Right atrium auricular region (tissue), 2 donors: ENCODE measurements at places on chromosomes 7 and 10. TPM values are rescaled to one million over a fixed set of nuclear protein-coding genes. Genes with fewer than 3 reads are reported as not detected.

DNA sequence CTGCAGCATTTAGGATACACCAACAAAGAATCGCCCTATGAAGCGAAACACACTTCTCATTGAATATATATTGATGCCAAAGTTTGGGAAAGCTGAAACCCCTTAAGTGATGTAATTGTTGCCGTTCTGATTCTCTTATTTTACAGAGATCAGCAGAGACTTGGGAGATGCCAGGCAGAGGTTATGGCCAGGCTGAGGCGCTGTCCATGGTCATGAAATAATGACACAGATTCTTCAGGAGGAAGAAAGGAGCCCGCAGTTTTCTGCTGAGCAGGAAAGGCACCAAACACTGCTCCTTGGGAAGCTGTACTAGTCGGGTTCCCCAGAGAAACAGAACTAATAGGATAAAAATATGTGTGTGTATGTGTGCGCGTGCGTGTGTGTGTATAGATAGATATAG lies 566.0 kb downstream of the CALN1 start:
- no peak for DNase-seq
- H3K4me1 ChIP-seq: no peaks in the 10 kb centered on the region
- no peak overlapping the region for H3K4me3 ChIP-seq
- no peaks in the 10 kb centered on the region for H3K36me3 ChIP-seq
- no peaks in the 10 kb centered on the region for H3K27me3 ChIP-seq

DNA sequence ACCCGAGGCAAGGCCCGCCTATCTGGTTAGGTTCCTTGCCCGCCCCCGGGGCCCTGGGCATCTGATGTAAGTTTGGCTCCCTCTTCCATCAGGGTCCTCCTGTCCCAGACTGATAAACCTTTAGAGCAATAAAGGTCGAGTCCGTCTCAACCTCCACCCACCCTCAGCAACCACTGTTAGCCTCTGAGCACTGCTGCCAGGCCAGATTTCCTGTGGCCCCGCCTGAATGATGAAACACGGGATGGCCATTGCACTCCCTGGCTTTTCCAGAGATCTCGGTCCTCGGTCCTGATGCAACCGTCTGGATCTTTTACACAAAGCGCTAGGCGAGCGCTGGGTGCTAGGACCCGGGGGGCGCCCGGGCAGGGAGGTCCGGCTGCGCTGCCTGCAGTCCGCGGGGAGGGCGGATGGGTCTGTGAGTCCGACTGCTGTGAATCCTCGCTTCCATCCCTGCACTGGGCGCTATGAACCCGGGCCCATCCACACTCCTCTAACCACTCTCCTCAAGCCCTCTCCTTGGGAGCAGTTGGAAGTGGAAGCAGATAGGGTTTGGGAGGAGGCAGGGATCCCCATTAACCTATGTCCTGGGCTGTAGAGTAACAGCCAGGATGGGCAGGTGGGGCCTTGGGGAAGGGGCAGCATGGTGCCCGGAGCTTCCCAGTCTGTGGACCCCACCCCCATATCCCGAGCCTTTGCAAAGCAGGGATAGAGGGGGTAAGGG lies 875 bp upstream of the DDIT4 start:
- DNase-seq: peak; percentile 98
- peak overlapping the region; percentile 99 for H3K27ac ChIP-seq
- H3K27me3 ChIP-seq: no peaks in the 10 kb centered on the region
- H3K36me3 ChIP-seq: peaks cover 26% of the 10 kb centered on the region
- no peaks in the 10 kb centered on the region for H3K4me1 ChIP-seq
- peak overlapping the region; percentile 89 for H3K4me3 ChIP-seq

- DNase-seq: no peak
- no peak overlapping the region for H3K27ac ChIP-seq
- no peaks in the 10 kb centered on the region for H3K36me3 ChIP-seq
- no peaks in the 10 kb centered on the region for H3K27me3 ChIP-seq
These were observed 62.0 kb upstream of the PODXL start for GRCh38 chr7:131618391-131618790.

- no peaks in the 10 kb centered on the region for H3K36me3 ChIP-seq
- H3K4me1 ChIP-seq: no peaks in the 10 kb centered on the region
These were observed 36.2 kb upstream of the CCDC7 start for GRCh38 chr10:32409741-32410140.

The FEZF1 gene
- not detected for total RNA-seq

DNA sequence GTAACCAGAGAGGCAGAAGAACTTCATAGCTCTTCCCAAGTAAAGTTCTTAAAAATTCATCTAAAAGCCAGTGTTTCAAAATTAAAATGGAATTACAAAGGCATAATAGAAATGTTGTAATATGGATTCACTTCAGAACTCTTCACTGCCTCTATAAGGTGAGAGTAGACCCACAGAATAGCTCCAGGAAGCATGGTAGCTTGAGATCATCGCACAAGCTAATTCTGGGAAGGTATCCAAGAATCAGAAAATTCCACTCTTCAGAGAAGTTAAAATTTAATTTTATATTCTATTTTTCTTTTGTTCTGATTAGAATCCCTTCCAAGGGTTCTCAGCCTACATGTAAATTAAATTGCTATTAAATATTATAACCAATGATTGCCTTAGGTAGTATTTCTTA lies 1.5 kb upstream of the DHX32 start:
- no peak overlapping the region for H3K4me3 ChIP-seq
- no peak for DNase-seq
- no peaks in the 10 kb centered on the region for H3K4me1 ChIP-seq
- H3K36me3 ChIP-seq: peaks cover 6% of the 10 kb centered on the region

GRCh38 chr7:36091874-36092176 lies 61.2 kb upstream of the EEPD1 start:
- no peak for DNase-seq
- H3K4me3 ChIP-seq: no peak overlapping the region
- H3K27ac ChIP-seq: no peak overlapping the region
- H3K36me3 ChIP-seq: no peaks in the 10 kb centered on the region

- H3K4me3 ChIP-seq: no peak overlapping the region
- H3K4me1 ChIP-seq: no peaks in the 10 kb centered on the region
- no peak for DNase-seq
These were observed 230.2 kb upstream of the HPS1 start for GRCh38 chr10:98676895-98677294.

- no peak for DNase-seq
- H3K36me3 ChIP-seq: no peaks in the 10 kb centered on the region
- no peak overlapping the region for H3K4me3 ChIP-seq
- no peaks in the 10 kb centered on the region for H3K4me1 ChIP-seq
These were observed 263.4 kb downstream of the KCNMA1 start for GRCh38 chr10:77374189-77374656.

GRCh38 chr10:28217848-28218247 lies 85.0 kb downstream of the MPP7 start:
- DNase-seq: no peak
- H3K27me3 ChIP-seq: no peaks in the 10 kb centered on the region
- no peaks in the 10 kb centered on the region for H3K4me1 ChIP-seq

DNA sequence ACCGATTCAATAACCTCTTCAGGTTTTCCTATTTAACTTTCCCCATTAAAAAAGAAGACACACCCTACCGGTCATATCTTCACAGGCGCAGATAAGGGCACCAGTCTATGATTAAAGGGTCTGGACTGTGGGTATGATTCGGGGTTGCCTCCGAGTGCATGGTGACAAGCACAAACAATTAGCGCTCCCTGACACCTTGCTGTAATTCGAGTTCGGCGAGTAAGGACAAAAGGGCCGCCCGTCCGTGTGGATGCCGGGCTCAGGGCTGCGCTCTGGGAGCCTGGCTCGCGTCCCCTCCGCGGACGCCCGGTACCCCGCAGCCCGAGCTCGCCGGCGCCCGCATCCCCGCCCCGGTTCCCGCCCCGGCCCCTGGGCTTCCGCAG lies 111.9 kb upstream of the RHEB start:
- no peak for DNase-seq
- peak overlapping the region; percentile 65 for H3K4me3 ChIP-seq
- H3K27ac ChIP-seq: peak overlapping the region; percentile 92
- peaks cover 46% of the 10 kb centered on the region for H3K4me1 ChIP-seq
- H3K36me3 ChIP-seq: peaks cover 8% of the 10 kb centered on the region

GRCh38 chr7:158955146-158955870 lies 99.0 kb downstream of the DYNC2I1 start:
- H3K4me3 ChIP-seq: no peak overlapping the region
- no peak for DNase-seq
- peaks cover 14% of the 10 kb centered on the region for H3K4me1 ChIP-seq

DNA sequence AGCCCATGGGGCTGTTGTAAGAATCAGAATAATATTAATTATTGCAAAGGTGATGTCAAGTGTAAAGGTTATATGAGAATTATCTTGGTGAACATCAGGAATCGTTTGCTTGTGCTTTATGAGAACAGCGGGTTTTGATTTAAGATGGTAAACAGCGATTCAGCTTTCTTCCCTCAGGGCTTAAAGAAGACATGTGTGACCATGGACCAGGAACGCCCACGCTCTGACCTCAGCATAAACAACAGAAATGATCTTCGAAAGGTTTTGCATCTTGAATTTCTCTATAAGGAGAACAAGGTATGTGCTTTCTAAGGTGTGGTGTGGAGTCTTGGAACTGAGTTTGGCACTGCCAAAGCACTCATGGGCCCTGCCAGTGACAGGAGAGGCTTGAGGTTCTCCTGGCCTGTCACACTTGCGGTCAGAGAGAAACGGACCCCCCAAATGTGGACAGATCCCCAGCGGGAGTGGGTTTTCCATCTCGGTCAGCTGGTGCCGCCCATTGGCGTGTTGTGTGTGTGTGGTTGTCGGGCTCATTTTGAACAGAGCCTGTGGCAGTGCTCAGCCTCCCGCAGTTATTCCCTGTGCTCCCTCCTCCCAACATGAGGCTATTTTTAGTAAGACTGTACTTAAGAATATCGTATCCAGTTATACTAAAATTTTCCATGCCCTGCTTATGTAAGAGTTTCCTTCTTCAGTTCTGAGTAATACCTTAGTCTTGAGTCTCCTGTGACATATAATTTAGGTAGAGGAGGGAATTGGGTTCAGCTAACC lies 7.2 kb downstream of the MINDY4 start:
- no peaks in the 10 kb centered on the region for H3K4me1 ChIP-seq
- peak overlapping the region; percentile 50 for H3K27ac ChIP-seq
- H3K36me3 ChIP-seq: peaks cover 15% of the 10 kb centered on the region
- no peaks in the 10 kb centered on the region for H3K27me3 ChIP-seq
- no peak for DNase-seq
- no peak overlapping the region for H3K4me3 ChIP-seq

- no peaks in the 10 kb centered on the region for H3K27me3 ChIP-seq
- no peak for DNase-seq
- no peak overlapping the region for H3K4me3 ChIP-seq
- H3K4me1 ChIP-seq: peaks cover 7% of the 10 kb centered on the region
- peaks cover 13% of the 10 kb centered on the region for H3K36me3 ChIP-seq
- no peak overlapping the region for H3K27ac ChIP-seq
These were observed 23.5 kb upstream of the FAM133B start for GRCh38 chr7:92613720-92614119.

The FAS gene
- 8.0 TPM for total RNA-seq

GRCh38 chr7:94276027-94276426 lies 118.7 kb upstream of the COL1A2 start:
- no peak overlapping the region for H3K4me3 ChIP-seq
- DNase-seq: no peak
- H3K27ac ChIP-seq: no peak overlapping the region

DNA sequence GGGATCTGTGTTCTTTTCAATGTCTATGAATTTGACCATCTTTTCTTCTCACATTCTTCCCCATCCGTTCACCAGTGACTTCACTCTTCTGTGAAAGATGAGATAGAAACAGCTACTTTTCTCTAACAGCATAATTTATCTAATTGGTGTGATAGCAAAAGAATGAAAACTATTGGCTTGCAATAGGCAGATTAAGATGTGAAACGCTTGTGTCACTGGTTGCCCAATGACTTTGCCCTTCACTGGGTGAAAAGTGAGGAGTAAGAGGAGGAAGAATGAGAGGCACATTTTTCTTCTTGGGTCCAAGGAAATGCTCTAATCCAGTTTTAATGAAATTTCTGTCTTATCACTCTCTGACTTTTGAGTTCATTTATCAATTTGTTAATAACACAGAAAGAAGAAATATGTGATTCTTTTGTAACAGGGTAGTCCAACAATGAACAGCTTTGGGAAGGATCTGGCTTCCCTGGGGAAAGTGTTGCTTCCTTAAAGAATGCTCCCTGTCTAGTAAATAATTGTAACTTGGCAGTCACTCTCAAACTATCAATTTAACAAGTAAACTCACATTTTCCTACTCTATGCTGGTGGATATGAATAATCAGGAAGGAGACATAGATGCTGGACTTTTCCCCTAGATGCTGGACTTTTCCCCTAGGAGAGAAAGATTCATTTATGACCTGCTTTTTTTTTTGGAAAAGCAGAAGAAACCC lies 35.1 kb downstream of the BET1 start:
- no peak overlapping the region for H3K27ac ChIP-seq
- H3K36me3 ChIP-seq: no peaks in the 10 kb centered on the region
- H3K27me3 ChIP-seq: no peaks in the 10 kb centered on the region

- no peak overlapping the region for H3K4me3 ChIP-seq
- no peaks in the 10 kb centered on the region for H3K27me3 ChIP-seq
- DNase-seq: no peak
These were observed 35.0 kb upstream of the ADCYAP1R1 start for GRCh38 chr7:31017032-31017675.

DNA sequence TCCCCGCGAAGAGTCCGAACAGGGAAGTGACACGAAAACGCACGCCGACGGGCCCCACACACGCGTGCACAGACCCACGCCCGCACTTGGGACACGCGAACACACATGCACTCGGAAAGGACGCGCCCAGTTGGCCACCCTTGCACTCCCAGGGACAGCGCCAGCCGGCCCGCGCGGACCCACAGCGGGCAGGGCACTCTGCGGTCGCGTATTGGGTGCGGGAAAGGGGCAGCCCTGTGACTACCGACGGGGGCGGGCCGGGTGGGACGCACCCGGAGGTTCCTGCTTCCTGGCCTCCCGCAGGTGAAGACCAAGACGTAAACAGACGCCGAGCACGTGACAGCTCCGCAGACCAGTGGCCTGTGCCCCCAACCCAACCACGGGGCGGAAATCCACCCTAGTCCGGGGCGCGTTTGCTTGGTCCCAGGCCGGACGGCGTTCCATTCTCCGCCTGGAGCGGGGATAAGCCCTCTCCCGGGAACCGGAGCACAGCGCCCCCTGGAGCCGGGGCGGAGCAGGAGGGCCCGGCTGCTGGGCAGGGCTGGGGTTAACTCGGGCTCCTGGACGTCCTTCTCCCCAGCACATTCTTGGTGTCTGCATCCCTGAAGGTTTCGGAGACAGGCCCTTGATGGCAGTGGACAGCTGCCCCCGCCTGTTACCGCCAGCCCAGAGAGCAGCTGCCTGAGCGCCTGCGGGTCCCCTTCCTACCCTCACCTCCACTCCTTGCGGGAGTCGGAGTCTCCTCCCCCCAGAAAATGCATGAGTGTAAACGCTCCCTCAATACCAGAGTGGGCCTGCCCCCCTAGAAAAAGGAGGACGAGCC lies 2.0 kb upstream of the LZTS2 start:
- H3K4me1 ChIP-seq: no peaks in the 10 kb centered on the region
- H3K27me3 ChIP-seq: no peaks in the 10 kb centered on the region
- peak; percentile 70 for DNase-seq
- H3K36me3 ChIP-seq: peaks cover 11% of the 10 kb centered on the region
- H3K27ac ChIP-seq: peak overlapping the region; percentile 99
- H3K4me3 ChIP-seq: peak overlapping the region; percentile 88

GRCh38 chr10:27893358-27893954 lies 105.4 kb downstream of the ODAD2 start:
- H3K4me1 ChIP-seq: no peaks in the 10 kb centered on the region
- no peak overlapping the region for H3K27ac ChIP-seq
- H3K36me3 ChIP-seq: no peaks in the 10 kb centered on the region
- H3K4me3 ChIP-seq: no peak overlapping the region
- no peak for DNase-seq
